Right hindlimb (tissue), 1 donor: ENCODE measurements at places on chromosomes 2 and 18.

- DNase-seq = no peak
Observed at GRCh38 chr2:234363011-234363487, 133.8 kb downstream of the ARL4C start.

DNA sequence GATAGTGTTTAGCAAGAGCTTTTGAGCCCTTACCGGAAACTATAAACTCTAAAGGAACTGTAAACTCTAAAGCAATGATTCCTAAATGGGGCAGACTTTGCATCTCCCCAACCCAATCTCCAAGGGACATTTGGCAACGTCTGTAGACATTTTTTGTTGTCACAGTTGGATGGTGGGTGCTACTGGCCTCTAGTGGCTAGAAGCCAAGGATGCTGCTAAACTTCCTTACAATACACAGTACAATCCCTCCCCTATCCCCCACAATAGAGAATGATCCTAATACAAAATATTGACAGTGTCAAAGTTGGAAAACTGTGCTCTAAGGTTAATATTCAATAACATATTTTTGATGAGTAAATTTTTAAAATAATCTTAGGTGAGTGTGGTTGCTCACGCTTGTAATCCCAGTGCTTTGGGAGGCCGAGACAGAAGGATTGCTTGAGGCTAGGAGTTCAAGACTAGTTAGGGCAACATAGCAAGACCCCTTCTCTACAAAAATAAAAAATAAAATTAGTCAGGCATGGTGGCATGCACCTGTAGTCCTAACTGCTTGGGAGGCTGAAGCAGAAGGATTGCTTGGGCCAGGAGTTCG, 66.7 kb downstream of the PTPN4 start:
- DNase-seq = no peak

- DNase-seq = no peak
Observed at GRCh38 chr18:66533693-66534092, 70.2 kb downstream of the CDH19 start.

- DNase-seq = no peak
Observed at GRCh38 chr2:66601624-66602023, 166.7 kb downstream of the MEIS1 start.

- no peak for DNase-seq
Observed at GRCh38 chr18:36527051-36527450, 229.5 kb downstream of the FHOD3 start.

GRCh38 chr2:64524604-64525316, 632 bp downstream of the AFTPH start:
- DNase-seq = no peak

- peak; percentile 62 for DNase-seq
Observed at GRCh38 chr2:122156176-122156890, 400.9 kb downstream of the TSN start.

- DNase-seq = no peak
Observed at GRCh38 chr2:13193900-13194299, 477.2 kb downstream of the TRIB2 start.

DNA sequence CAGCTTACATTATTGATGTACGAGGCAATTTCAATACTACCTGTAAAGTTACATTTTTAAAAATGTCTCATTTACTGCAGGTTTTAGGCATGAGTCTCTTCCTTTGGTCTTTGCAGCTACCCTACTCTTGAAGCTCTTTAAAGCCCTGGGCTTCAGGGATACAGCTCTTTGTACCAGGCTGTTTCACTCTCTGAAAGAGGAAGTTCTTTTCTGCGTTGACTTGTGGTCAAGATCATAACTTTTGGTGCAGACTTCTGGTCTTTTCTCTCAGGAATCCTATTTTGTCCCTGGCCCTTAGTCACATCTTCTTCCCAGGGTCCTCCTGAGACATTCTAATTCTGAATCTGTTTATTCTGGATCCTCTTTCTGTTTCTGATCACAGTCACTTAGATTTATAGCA, 16.6 kb upstream of the HRH4 start:
- no peak for DNase-seq
